BJ (cell line): ENCODE measurements at places on chromosomes 4 and X.

GRCh38 chrX:139801397-139801813, 93.4 kb upstream of the MCF2 start:
- no peak for DNase-seq

GRCh38 chr4:24382381-24382780, 202.0 kb downstream of the DHX15 start:
- no peak for DNase-seq

GRCh38 chr4:52051213-52051614, at the start of gene SPATA18:
TSS of gene SPATA18 (plus strand) at chr4:52051304. CDS start at chr4:52051705, 401 bp downstream.
- DNase-seq = no peak

DNA sequence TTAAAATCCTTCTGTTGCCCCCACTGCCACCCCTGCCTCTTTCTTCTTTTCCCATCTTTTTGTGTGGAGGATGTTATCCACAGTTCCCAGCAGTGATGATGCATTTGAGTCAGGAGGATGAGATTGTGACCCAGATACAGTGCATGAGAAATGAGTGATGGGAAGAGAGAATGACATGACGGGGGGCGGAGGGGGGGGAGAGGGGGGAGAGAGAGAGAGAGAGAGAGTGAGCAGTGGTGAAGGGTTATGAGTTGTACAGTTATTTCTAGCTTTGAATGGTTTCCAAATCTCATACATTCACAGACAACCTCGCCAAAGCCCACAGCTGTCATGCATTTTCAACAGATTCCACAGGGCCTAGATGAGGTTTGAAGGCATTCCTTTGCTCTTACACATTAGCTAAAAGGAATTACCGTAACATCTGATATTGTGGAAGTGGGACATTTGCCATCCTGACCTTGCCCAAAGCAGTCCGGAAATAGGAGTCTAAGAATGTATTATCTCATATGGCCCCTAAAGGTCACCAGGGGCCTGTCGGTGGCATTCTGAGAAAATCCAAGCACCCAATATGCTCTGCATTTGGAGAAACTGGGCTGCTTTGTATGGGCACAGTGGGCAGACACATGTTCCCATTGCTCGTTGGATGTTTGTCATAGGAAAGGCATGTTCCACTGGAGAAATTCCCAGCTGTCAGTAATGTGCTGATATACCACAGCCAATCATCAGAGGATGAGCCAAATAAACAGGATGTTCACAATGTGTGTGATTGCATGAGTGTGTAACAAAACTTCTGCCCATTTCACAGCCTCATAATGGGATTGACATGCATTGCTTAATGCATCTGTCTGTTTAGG, 435.8 kb downstream of the SPRY1 start:
- DNase-seq = peak; percentile 97

GRCh38 chrX:78514852-78515251, 144.3 kb downstream of the RTL3 start:
- no peak for DNase-seq
